GM23248 (cell line): ENCODE measurements at places on chromosomes 11 and 22.

- DNase-seq = peak; percentile 96
Observed at GRCh38 chr22:33785283-33785968, 134.8 kb downstream of the LARGE1 start.

DNA sequence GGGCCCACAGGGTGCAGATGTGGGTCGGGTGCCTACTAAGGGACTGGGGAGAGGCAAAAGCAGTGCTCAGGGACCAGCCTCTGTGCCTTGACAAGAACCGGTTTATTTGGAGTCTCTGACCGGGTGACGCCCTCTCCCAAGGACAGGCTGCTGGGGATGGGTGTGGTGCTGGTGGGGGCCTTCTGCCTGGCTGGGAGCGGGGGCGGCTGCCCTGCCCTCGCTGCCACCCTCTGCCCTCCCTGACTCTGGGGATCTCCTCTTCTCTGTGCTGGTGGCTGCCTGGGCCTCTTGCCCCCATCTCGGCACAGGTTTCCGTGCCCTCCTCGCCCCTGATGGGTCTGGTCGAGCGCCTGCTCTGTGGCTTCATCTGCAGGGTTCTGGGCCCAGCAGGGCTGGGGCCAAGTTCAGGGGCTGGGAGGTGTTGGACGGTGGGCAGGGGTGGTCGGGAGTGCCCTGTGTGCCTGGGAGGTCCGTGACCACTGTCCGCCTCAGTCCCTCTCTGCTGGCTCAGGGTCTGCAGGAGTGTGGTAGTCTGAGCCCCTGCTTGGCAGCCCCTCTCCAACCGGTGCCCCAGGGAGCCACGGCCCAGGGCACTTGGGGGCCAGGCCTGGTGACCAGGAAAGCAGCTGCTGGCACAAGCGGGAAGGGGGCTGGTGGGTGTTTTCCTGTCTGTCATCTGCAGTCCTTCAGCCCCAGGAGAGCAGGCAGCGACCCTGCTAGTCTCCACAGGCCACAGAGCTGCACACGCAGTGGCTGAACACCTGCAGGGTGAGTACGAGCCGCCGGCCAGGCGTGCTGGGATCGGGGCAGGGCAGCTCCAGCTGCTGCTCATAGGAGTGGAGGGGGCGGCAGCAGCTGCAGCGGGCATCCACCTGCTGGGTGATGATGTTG lies 23.5 kb downstream of the MUC6 start:
- DNase-seq = no peak

- no peak for DNase-seq
Observed at GRCh38 chr22:39923696-39924095, 22.8 kb downstream of the GRAP2 start.

- peak; percentile 47 for DNase-seq
Observed at GRCh38 chr11:132821014-132821413, 711.3 kb downstream of the OPCML start.

DNA sequence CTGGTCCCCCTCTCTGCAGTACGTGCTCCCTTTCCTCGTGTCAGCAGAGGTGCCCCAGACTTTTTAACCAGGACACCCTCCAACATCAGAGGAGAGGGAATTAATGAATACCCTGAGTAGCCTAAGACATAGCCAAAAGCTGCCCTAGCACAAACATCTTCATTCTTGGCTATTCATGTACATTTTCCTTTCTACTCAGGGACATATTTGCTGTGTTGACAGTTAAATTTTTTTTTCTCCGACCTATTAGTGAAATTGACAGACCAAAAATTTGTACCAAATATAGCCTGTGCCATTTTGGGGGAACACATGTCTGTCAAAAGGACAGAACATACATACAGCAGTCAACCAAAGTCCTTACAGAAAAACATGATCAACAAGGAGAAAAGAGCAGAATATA lies 33.3 kb downstream of the CADM1 start:
- no peak for DNase-seq

DNA sequence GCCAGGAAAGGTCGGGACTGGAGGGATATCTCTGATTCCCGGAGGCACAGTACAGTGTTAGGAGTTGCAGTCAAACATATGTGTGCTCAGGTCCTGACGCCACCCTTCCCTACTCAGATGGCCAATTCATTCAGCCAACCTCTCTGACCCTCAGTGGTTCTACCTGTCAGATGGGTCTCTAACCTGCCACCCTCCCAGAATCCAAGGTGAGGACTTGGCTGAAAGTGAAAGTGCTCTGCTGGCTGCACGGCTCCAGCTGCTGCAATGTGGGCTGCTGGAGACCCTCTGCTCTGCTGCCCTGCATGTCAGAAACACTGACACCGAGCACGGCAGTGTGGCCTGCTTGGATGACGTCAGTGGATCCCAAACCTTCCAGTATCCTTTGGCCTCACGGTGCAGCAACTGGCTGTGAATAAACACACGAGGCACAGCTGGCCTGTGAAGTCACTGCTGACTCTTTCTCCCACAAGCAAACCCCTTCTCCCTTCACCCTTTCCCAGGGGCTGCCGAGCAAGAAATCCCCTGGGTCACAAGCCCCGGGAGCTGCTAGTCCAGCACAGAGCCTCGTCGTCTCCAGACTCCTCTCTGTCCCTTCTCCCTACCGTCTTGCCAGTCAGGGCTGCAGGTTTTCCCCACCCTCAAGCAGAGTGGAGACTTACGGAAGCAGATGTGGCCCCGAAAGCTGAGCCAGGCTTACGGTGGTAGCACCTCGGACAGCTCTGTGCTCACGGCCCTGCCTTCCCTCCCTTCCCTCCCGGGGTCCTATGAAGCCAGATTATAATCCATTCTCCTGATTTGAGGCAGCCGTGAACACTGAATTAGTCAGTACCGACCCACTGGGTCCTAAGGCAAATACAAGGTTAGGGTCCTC lies 24.3 kb downstream of the KIAA0930 start:
- DNase-seq = peak; percentile 24

DNA sequence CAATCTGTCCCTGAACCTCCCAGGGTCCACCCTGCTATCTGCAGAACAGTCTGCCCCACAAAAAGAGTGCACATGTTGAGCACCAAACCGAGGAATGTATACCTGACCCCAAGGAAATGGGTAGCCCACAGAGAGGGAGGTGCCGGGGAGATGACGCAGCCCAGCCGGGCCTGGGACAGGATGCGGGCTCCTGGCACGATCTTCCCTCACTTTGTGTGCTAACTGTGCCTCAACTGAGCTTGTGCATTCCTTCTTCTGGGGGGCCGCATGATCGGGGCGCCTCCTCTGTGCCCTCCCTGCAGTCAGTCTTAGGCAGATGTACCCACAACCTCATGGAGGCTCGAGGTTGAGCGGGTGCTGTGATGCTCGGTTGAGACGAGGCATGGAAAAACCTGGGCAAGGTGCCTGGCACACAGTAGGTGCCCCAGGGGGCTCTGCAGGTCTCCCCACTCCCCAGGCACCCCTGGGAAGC lies 2.4 kb downstream of the GAS2L1 start:
- peak; percentile 76 for DNase-seq
